NCI-H187 (cell line): ENCODE measurements at places on chromosomes 4 and X.

GRCh38 chrX:119118780-119119395 lies 8.7 kb downstream of the KIAA1210 start:
- no peak for DNase-seq

- DNase-seq = no peak
Observed at GRCh38 chr4:183499389-183499788, 5.5 kb upstream of the ING2 start.

DNA sequence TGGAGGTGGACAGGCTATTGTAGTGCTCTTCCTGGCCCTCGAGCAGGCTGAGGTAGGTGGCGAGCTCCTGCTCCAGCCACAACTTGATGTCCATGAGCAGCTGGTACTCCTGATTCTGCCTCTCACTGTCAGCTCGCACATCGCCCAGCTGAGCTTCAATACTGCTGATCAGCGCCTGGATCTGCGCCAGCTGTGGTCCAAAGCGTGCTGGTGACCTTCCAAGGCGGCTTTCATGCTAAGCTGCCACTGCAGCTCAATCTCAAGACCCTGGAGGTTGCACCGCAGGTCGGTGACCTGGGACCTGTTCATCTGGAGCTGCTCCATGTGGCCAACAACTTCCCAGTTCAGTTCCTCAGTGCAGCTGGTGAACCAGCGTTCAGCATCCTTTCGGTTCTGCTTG lies 31.2 kb downstream of the LRIT3 start:
- DNase-seq = no peak

- no peak for DNase-seq
Observed at GRCh38 chr4:148288448-148288847, 153.8 kb downstream of the NR3C2 start.

- DNase-seq = no peak
Observed at GRCh38 chr4:151021637-151022334, 6.7 kb upstream of the LRBA start.
